ENCODE measurements at places on chromosomes 2 and 18.
A peak's percentile ranks its signal among the peaks of the same experiment; 100 is the strongest.

DNA sequence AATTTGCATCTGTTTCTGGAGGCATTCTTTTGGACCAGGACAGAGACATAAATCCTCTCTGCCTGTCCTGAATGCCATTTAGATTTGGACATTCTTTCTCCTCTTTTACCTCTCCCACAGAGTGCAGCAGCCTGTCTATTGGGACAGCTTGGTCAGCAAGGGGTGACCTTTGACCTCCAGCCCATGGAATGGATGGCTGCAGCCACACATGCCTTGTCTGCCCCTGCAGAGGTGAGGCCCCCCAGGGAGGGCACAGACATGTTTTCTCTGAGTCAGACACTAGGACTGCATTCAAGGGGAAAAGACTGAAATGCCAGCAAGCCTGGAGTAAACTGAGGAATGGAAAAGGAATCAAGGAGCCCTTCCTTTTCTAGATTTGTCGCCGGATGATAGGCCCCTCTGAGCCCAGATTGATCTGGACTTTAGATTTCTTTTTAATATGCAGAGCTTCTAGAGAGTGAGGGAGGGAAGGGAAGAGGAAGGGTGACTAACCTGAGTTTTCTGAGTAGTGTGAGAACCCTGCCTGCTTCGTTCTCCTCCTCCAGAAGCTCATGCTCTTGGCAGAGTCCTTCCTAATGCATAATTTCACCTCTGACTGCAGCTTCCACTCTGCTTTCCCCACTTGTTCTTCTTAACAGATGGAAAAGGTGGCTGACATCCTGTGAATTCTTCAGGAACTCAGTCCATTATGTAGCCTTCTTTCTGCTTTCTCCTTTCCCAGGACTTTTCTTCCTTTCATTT lies 16.1 kb upstream of the TTLL4 start:
- DNase-seq: no peak

DNA sequence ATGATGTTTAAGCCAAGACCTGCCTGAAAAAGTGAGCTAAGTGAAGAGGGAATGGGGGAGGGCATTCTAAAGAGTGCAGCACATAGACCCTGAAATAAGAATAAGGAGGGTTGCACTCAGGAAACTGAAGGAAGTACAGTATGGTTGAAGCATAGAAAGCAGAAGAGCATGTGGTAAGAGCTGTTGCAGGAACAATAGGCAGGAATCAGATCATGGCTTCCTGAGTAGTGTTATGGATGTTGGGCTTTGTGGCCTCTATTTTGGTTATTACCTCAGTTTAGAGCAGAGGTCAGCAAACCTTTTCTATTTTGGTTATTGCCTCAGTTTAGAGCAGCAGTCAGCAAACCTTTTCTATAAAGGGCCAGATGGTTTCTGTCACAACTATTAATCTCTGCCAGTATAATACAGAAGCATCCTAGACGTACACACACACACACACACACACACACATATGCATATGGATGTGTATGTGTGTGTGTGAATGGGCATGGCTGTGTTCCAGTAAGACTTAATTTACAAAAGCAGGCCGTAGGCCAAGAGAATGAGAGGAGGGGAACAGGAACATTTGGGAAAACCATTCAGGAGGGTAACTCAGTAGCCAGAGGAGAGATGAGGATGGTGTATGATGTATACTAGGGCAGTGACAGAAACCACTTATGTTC lies 91.1 kb upstream of the MYO3B start:
- no peak for DNase-seq

DNA sequence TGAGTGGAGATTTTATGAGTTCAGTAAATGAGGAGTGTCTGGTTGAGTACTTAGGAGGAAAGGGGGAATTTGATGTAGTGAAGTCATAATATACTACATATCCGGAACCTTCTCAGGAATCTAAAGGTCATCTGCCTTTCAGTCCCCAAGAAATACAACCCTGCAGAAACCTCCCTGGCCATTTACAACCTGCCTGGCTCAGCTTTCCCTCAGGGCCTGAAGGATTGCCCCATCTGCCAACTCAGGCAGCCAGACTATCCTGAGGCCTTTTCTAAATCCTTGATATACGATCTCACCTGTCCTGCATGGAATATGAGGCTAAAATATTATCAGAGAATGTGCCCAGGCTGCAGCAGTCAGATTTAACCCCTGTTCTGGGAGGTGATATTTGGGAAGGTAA lies 165.4 kb upstream of the SPOPL start:
- DNase-seq: no peak

GRCh38 chr2:37563375-37564015 lies 107.9 kb downstream of the CDC42EP3 start:
- DNase-seq: no peak

DNA sequence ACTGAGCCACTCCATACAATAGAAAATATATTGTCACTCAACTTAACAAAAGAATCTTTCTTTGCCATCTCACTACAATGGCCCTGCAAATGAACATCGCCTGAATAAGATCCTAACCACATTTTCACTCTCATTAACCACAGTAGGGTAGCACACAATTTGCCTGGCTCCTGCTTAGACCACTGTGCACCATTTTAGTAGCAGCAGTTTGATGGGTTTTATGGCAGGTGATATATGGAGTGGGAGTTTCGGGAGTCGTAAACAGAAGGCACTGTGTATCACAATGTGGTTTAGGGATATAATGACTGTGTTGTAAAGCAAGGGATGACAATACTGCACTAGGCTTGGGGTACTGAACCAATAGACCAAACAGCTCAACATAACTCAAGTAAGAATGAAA lies 617.4 kb downstream of the BCL11A start:
- no peak for DNase-seq

DNA sequence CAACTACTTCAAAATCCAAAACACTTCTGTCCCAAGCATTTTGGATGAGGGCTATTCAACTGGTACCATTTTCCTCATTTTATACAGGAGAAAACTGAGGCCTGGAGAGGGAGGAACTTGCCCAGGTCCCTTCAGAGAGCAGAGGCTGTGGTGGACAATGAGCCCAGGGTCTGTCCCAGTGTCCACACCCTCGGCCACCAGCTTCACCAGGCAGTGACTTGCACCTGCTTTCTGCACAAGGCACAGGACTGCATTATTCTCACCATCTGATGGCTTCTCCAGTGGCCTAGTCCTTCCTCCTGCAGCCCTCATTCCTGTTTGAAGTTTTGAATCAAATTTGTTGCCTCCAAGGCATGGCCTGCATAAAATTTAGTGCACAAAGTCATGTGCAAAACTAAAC lies 53.3 kb downstream of the RNF144A start:
- no peak for DNase-seq

GRCh38 chr18:59801576-59801975 lies 98.2 kb upstream of the PMAIP1 start:
- no peak for DNase-seq

GRCh38 chr18:4453874-4454536 lies 1.1 kb downstream of the DLGAP1 start:
- peak; percentile 13 for DNase-seq

DNA sequence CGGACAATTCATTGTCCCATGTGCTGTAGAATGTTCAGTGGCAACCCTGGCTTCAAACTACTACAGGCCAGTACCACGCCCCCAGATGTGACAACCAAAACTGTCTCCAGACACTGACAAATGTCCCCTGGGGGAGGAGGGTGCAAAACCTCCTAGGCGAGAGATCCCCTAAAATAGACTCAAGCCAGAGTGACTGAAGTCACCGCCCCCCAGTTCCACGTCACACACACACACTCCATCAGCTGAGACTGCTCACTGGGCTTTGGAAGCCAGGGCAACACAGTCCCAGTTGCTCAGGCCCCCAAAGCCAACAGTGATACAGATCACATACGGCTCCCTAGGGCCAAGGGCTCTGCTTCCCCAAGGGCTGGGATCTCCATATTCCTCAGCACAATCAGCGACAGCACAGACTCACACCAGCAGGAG lies 19.1 kb downstream of the HDAC4 start:
- no peak for DNase-seq

DNA sequence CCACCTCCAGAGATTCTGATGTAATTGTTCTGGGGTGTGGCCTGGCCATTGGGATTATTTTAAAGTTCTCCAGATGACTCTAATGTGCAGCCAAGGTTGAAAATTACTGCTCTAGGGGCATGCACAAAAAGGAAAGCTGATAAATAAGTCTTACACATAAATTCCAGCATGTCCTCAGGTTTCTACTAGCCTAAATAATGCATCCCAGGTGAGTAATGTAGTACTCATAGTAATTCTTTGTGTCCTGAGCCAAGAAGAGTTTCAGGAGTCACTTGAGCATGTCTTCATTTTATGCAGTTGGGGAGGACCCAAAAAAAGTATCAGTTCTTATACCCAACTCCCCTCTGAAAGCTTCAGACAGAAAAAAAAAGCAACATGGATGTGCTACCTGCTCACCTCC lies 130.1 kb upstream of the SP5 start:
- DNase-seq: no peak

DNA sequence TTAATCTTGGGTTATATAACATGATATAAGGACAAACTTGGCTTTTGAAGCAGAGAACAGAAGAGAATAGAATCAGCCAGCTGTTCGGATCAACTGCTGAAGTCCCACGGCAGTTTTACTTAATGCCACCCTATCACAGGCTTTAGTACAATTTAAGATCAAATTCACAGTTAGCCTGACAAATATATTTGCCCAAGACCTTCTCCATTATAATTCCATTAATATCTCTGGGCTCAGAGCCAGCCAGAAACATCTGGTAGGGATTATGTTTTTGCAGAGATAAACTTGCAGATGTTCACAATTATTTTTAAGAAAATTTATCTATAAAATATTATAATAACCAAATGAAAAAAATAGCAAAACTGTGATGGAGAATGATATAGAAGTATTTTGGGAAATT lies 381.4 kb downstream of the RAD51AP2 start:
- DNase-seq: no peak

DNA sequence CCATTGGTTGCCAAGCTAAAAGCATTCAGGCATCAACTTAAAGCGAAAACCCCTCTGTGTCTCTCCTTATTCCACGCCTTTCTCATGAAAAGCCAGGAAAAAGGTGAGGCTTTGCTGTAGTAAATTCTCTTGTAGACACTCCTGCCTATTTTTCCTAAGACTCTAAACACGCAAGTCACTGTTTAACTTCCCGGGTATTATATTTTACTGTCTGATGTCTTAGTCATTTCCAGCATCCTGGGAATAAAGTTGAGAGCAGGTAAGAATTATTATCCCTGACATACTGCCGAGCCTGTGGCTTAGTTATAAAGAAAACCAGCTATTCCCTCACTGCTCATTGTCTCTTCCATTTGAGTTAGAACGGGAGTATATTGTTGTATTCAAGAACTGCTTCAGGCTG lies 112.4 kb upstream of the GATA6 start:
- no peak for DNase-seq

- no peak for DNase-seq
Measured at GRCh38 chr2:26786207-26787028, 562 bp downstream of the CENPA start.

GRCh38 chr2:134447669-134448068 lies 193.8 kb downstream of the MGAT5 start:
- no peak for DNase-seq

GRCh38 chr2:172834881-172835280 lies 99.2 kb downstream of the RAPGEF4 start:
- no peak for DNase-seq

- DNase-seq: no peak
Measured at GRCh38 chr2:37623406-37623805, 48.0 kb downstream of the CDC42EP3 start.

DNA sequence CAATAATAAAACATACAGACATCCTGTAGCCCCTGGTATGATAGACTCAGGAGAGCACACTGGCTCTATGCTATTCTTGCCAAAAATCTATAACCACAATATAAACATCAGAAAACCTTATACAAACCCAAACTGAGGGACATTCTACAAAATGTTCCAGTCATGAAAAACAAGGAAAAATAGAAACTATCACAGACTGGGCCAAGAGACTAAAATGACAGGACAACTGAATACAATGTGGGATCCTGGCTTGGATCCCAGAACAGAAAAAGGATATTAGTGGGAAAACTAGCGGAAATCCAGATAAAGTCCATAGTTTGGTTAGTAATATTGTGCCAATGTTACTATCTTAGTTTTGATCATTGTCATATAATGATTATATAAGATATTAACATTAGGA lies 29.6 kb upstream of the EPAS1 start:
- DNase-seq: no peak

DNA sequence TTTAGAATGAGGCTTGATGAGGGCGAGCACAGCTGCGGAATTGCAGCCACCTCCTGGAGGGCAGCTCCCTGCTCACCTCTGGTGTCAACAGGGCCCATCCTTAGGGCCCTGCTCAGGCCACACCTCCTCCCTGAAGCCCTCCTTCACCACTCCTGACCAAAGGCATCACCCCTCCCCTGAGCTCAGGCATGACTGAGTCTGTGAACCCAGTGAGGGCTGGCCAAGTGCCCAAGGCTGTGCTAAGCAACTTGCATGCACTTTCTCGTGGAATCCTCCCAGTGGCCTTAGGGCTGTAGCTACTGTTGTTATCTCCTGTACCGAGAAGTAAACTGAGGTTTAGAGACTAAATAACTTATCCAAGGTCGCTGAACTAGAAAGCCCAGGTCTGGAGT lies 101.7 kb downstream of the KLHL29 start:
- DNase-seq: no peak

DNA sequence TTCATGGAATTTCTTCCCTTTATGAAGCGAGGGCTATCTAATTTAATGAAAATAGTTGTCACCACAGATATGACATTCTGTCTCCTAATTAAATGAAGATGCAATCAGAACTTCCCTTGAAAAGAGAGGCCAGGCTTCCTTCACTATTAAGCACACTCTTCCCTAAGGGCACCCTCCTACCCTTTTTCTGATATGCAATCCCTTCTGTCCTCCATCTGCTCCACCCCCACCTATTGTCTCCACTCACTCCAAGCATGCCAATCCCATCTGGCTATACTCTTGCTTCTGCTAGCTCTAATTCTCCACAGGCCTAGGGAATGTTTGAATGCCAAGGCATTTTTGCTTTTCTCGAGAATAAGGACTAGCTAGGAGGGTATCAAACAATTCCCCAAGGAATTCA lies 818.4 kb upstream of the FSHR start:
- DNase-seq: no peak

- DNase-seq: no peak
Measured at GRCh38 chr18:55185391-55185790, 226.1 kb upstream of the CCDC68 start.

DNA sequence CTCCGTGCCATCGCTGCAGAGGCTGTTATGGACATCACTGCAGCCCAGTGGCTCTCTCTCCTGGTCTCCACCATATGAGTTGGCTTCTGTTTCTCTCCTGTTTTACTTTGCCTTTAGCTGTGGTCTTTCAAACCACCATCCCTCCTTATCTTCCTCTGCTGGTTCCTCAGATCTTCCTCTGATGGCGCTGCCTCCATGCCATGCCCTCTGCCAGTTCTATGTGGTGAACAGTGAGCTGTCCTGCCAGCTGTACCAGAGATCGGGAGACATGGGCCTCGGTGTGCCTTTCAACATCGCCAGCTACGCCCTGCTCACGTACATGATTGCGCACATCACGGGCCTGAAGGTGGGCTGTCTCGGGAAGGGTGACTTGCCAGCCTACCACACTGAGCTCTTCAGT lies 13.1 kb downstream of the TYMS start:
- no peak for DNase-seq

DNA sequence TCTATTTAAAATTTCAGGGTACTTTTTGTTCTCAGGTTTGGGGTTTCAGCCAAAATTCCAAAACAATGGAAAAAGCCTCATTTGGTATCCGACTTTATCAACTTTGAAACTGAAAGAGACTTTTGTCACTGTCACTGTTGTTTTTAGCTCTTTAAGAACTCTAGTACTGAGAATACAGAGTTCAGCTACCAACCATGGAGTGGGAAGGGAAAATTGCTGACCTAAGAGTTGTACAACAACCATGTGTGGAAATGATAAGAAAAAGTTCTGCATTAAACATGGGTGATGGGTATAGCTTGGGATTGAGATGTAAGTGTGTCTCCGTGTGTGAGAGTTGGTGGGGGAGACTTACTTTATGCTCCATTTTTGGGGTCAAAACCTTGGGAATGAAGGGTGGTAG lies 206.6 kb upstream of the LRATD1 start:
- DNase-seq: no peak

Measured in hepatocyte (in vitro differentiated cells).